ENCODE measurements at places on chromosomes 4 and X.

DNA sequence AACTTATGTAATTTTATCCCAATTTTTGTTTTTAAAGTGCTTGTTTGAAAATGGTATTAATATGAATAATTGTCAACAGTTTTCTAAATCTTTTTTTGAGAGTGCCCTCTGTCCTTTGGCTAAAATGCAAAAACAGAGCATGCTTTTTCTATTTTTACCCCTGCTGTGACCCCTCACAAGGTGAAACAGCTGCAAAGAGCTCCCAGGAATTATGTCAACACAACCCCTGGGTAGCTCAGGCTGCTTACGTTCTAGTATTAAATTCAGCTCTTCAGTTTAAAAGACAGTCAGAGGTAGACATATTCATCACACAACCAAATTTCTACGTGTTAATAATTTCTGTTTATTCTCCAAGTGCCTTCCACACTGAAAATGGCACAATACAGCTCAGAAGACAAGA is 367.5 kb downstream of the PRDM5 start:
- no peak for DNase-seq

DNA sequence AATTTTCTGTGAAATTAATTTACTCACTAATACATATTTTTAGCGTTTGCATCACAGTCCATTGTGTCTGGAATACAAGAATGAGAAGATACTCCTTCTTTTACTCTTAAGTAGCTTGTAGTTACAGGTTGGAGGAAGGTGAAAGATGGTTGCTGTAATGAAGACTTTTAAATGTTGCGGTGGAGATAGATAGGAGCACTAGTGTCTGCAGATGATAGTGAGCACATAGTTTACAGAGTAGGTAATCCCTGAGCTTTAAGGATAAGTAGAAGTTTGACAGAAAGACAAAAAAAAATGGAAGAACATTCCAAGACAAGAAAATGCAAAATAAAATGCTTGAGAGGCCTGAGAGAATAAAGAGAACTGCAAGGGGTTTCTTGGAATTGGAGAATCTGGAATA is 5.4 kb upstream of the SLC39A8 start:
- DNase-seq = no peak

- no peak for DNase-seq
These were observed 86.0 kb downstream of the WWC2 start for GRCh38 chr4:183185018-183185417.

DNA sequence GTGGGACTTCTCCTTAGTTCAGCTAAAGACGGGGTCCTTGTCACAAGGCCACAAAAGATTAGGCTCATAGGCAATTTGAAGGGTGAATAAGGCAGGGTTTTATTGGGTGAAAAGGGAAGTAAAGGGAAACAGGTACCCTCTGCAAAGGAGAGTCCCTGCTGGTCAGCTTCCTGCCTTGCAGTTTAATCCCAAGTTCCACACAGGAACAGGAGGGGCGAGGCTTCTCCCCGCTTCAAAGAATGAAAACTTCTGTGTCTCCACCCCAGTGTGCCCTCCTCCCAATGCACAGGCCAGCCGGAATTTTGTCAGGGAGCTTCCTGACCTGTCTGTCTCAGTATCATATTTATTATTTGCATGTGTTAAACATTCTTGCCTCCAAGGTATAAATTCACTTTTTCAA is 37.1 kb downstream of the ITM2A start:
- DNase-seq = no peak

DNA sequence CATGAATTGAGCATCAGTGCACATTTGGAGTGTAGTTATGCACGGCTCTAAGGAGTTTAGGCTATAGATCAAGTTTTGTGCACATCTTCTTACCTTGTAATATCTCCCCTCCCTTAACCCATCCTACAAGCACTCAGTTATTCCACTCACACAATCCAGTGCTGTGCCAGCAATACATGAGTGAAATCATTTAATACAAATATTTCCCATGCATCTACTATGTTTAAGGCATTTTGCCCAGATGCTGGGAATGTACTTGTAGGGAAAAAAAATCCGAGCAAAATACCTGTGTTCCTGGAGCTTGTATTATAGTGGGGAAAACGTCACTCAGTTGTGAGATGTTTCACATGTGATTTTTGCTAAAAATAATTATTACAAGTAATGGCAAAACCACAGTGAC is 191.6 kb upstream of the LDB2 start:
- DNase-seq = no peak

GRCh38 chr4:48683784-48684666 is 96.1 kb downstream of the FRYL start:
- no peak for DNase-seq

DNA sequence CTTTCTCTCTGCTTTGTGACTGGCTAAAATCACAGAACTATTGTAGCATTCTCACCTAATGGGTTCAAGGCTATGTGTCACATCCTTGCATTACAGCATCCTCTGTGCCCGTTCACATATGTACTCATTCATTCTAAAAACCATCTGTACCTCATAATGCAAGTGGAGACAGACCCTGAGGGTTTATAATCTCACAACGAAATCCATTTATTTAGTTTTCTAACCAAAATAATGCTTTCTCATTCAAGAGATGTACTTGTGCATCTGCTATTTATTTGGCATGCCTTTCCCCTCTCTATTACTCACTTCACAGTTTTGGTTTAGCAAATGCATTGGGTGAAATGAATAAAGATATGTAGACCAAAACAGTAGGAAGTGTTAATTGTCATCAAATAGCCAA is 261.5 kb downstream of the DCHS2 start:
- no peak for DNase-seq

GRCh38 chr4:45345558-45345957 is 619.2 kb upstream of the GNPDA2 start:
- no peak for DNase-seq
